ENCODE measurements at places on chromosomes 5 and 9. TPM values are rescaled to one million over a fixed set of nuclear protein-coding genes. Genes with fewer than 3 reads are reported as not detected.

ENTPD2 gene
- total RNA-seq = not detected

DNA sequence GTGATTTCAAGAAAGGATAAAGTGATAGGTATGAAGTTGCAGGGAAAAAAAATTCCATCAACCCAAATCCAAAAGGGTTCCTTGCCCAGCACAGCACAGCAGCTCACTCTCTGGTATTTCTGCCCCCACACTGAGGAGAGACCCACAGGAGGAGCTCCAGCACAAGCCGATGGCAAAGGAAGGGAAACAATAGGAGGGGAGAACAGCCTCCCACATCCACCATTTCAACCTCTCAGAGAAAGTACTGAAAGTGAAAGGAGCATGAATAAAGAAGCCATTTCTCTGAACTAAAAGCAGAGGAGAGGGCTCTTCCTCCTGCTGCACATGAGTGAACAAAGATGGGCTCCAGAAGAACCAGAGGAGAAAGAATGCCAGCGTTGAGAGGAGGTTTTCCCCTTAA is 54.9 kb upstream of the ZSWIM6 start:
- no peaks in the 10 kb centered on the region for H3K36me3 ChIP-seq
- H3K27ac ChIP-seq = no peak overlapping the region
- ATAC-seq = peak; percentile 61
- H3K27me3 ChIP-seq = no peaks in the 10 kb centered on the region
- no peak overlapping the region for H3K4me3 ChIP-seq
- H3K4me1 ChIP-seq = peaks cover 34% of the 10 kb centered on the region

GRCh38 chr9:18379073-18379811 is 94.7 kb upstream of the ADAMTSL1 start:
- no peak overlapping the region for H3K27ac ChIP-seq
- no peak overlapping the region for H3K4me3 ChIP-seq
- no peaks in the 10 kb centered on the region for H3K27me3 ChIP-seq
- no peaks in the 10 kb centered on the region for H3K36me3 ChIP-seq

GRCh38 chr5:4099386-4099785 is 503.8 kb downstream of the IRX1 start:
- peaks cover 7% of the 10 kb centered on the region for H3K27me3 ChIP-seq
- no peaks in the 10 kb centered on the region for H3K4me1 ChIP-seq
- H3K4me3 ChIP-seq = no peak overlapping the region
- ATAC-seq = no peak
- no peak overlapping the region for H3K27ac ChIP-seq

CCDC192 gene
- total RNA-seq = 2.6 TPM

GRCh38 chr5:134227259-134227658 is 1.4 kb upstream of the PPP2CA start:
- H3K4me1 ChIP-seq = no peaks in the 10 kb centered on the region
- ATAC-seq = no peak
- peak overlapping the region; percentile 100 for H3K27ac ChIP-seq
- H3K4me3 ChIP-seq = no peak overlapping the region
- H3K36me3 ChIP-seq = no peaks in the 10 kb centered on the region
- H3K27me3 ChIP-seq = no peaks in the 10 kb centered on the region

LCN9 gene
- not detected for total RNA-seq

DNA sequence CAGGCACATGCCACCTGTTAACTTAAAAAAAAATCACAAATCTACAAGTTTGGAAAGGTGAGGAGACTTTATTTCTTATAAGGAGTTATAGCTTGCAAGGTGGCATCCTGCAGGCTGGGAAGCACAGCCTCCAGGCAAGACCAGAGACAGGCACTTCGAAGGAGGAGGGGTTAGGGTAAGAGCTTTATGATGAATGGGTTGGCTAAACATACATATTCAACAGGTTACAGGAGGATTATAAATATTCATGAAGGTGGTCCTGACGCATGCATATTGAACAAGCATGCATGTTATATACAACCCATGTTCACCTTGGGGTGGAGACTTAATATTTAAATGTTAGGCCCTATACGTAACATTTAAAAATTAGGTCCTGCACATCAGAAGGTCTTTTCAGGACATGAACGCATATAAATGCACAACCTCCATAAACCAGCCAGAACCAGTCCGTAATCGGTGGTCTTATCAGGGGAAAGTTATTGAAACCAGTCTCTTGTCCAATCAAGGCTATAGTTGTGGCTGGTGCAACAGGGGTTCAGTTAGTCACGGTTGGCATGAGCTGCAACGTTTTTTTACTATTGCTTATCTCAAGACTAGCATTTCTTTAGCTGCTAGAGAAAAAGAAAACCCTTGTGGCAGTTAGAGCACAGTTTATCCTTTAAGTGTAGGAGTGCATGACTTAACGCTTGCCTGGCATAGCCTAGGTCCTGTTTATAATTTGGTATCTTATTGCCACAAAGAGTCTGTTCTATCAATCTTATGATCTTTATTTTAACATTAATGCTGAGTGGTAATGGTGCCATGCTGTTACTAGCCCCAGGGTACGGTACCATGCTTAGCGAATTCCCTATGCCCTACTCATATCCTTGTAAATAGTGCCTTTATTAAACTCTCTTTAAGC is 72.7 kb downstream of the C9orf57 start:
- H3K27me3 ChIP-seq = no peaks in the 10 kb centered on the region
- H3K4me3 ChIP-seq = no peak overlapping the region
- H3K27ac ChIP-seq = no peak overlapping the region
- no peaks in the 10 kb centered on the region for H3K36me3 ChIP-seq

GRCh38 chr9:72800328-72800994 is 152.4 kb downstream of the ALDH1A1 start:
- no peak overlapping the region for H3K4me3 ChIP-seq
- no peak for ATAC-seq
- no peaks in the 10 kb centered on the region for H3K36me3 ChIP-seq
- no peak overlapping the region for H3K27ac ChIP-seq
- H3K4me1 ChIP-seq = no peaks in the 10 kb centered on the region

DNA sequence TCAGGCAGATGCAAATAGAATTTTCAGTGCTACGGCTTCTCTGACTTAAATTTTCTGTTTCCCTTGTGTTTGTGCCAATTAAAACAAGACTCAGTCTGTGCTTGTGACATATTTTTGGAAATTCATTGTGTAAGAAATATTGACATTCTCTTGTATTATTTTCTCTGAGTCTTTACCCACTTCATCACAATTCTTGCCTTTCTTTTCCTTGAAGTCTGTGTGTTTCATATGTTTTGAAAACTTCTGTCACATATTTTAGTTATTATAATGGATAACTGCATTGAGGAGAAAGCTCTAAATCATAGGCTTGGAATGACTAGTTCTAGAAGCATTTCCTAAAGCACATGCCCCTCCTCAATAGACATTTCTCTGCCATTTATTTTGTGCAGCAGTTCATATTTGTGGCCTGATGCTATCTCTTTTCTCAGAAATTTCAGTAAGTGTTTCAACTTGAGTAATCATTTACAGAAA is 206.6 kb downstream of the PALM2AKAP2 start:
- no peak overlapping the region for H3K27ac ChIP-seq
- ATAC-seq = no peak
- H3K36me3 ChIP-seq = no peaks in the 10 kb centered on the region

DNA sequence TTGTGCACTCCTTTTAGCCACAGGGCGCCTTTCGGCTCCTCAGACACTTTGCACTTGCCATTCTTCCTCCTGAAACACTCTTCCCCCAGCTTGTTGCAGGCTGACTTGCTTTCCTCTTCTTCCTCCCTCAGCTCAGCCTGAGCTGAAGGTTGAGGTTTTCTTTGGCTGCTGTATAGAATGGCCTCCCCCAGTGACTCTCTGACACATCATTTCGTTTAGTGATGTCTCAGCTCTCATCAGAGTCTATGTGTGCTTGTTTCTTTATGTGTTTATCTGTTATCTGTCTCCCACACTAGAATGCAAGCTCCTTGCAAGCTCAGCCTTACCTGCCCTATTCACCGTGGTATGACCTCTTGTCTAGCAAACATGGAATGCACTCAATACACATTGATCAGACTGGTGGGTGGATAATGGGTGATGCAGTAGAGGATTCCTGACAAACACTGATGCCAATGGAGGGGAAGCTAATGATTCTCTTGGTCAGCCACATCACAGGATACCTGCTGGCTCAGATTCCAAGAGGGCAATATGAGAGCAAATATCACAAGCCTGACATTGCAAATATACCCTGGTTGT is 112.9 kb upstream of the STC2 start:
- H3K36me3 ChIP-seq = no peaks in the 10 kb centered on the region
- no peaks in the 10 kb centered on the region for H3K4me1 ChIP-seq

EIF4E1B gene
- not detected for total RNA-seq

All from gastroesophageal sphincter (tissue), 4 donors.